Thoracic aorta (tissue), 2 donors: ENCODE measurements at places on chromosomes 5 and 9. TPM values are rescaled to one million over a fixed set of nuclear protein-coding genes. Genes with fewer than 3 reads are reported as not detected.
A peak's percentile ranks its signal among the peaks of the same experiment; 100 is the strongest.

PFN3 gene
- not detected for total RNA-seq

HTR1A gene
- total RNA-seq, result not detected

KIF20A gene
- 1.1 TPM for total RNA-seq

KCNIP1 gene
- not detected for total RNA-seq

BTNL8 gene
- total RNA-seq, result not detected

BARHL1 gene
- total RNA-seq, result not detected

SPAG8 gene
- 5.7 TPM for total RNA-seq

SELENOP gene
- 302 TPM for total RNA-seq

SPATA31A3 gene
- not detected for total RNA-seq

ADAMTS6 gene
- total RNA-seq, result 11.8 TPM

CDC20B gene
- total RNA-seq, result not detected

SLC6A3 gene
- not detected for total RNA-seq

DNA sequence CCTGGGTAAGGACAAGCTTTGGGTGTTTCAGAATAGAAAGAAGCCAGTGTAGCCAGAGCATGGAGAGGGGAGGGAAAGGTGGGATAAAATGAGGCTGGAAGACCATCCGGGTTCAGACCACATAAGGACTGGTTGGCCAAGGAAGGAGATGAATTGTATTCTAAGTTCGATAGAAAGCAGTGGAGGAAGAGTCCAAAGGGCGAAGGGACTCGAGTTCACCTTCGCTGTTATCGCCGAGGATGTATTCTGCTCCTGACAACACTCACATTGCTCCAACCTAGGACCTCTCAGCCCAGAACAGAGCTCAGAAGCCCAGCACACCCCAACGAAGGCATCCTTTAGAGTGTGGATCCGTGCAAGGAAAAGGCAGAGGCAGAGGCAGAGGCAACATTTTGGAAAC, 133.1 kb upstream of the EPB41L4A start:
- H3K27ac ChIP-seq, result no peak overlapping the region
- no peak for DNase-seq
- no peak overlapping the region for H3K4me3 ChIP-seq
- peaks cover 21% of the 10 kb centered on the region for H3K4me1 ChIP-seq

- DNase-seq, result no peak
- H3K4me3 ChIP-seq, result no peak overlapping the region
- no peaks in the 10 kb centered on the region for H3K4me1 ChIP-seq
- H3K27ac ChIP-seq, result no peak overlapping the region
- H3K36me3 ChIP-seq, result no peaks in the 10 kb centered on the region
These were observed 85.2 kb upstream of the TNC start for GRCh38 chr9:115202960-115203751.

DNA sequence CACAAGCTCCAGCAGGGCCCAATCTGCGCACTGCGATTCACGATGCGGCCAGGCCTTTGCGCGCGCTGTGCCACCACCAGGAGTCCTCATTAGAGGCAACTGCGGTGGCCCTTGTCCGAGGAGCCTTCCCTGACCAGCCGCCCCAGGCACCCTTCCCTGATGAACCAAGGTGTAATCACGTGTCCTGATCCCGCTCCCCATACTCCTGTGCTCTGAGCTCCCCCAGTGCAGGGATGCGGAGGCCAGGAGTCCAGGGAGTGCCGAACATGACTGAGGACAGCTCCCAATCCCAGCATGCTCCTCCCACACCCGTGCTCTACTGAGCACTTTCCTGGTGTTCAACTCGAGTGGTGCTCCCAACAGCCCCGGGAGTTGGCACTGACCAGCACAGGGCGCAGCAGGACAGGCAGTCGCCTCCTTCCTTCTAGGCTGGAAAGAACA, 134.8 kb downstream of the ZNF354C start:
- no peak overlapping the region for H3K4me3 ChIP-seq
- H3K4me1 ChIP-seq, result no peaks in the 10 kb centered on the region
- H3K36me3 ChIP-seq, result no peaks in the 10 kb centered on the region

- no peaks in the 10 kb centered on the region for H3K36me3 ChIP-seq
- no peak overlapping the region for H3K4me3 ChIP-seq
- no peaks in the 10 kb centered on the region for H3K4me1 ChIP-seq
These were observed 11.0 kb upstream of the FAM81B start for GRCh38 chr5:95380103-95380628.

- DNase-seq, result no peak
- no peaks in the 10 kb centered on the region for H3K36me3 ChIP-seq
- peaks cover 27% of the 10 kb centered on the region for H3K27me3 ChIP-seq
- no peak overlapping the region for H3K27ac ChIP-seq
- H3K4me1 ChIP-seq, result peaks cover 37% of the 10 kb centered on the region
These were observed 4.2 kb downstream of the ARID3C start for GRCh38 chr9:34624475-34625185.

DNA sequence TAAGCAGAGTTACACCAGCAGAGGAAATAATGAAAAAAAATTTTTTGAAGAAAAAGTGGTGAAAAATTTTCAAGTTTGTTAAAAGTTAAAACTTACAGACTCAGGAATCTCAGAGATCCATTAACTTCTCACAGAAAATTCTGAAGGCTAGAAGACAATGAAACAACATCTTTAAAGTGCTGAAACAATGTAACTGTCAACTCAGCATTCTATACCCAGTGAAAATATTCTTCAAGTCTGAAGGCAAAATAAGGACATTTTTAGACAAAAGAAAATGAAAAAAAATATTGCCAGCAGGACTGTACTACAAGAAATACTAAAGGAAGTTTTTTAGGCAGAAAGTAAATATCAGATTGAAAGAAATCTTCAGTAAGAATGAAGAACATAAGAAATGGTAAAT, 36.7 kb upstream of the RGMB start:
- no peaks in the 10 kb centered on the region for H3K27me3 ChIP-seq
- no peaks in the 10 kb centered on the region for H3K36me3 ChIP-seq

DNA sequence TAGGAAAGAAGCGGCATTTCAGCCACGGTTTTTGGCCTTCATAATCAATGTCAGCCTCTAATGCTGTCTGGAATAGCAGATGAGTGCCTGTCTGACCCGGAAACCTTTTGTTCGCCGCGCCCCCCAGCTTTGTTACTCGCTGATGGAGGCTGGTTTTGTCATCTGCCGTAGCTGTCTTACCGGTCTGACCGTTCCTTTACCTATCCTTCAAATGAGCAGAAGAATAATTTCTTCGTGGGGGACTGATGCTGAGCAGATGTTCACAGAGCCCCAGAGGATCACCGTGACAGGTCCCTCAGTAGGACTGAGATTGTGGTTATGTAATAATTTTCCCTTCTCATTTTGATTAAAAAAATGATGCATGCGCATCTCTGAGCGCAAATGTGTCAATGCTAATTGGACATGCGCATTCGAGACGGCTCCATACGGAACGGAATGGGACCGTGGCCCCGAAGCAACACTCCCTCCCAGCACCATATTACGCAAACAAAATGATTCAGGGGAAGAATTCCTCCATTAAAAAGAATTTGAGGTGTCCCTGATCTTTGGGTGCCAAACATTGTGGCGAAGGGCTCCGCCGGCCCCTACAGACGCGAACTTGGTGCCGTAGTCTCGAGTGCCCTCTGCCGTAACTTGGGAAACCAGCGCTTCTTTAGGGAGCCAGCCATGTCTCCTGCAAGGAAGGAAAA, 27.6 kb downstream of the TLX3 start:
- H3K27ac ChIP-seq, result no peak overlapping the region
- H3K4me3 ChIP-seq, result peak overlapping the region; percentile 62
- no peaks in the 10 kb centered on the region for H3K27me3 ChIP-seq
- DNase-seq, result no peak

GRCh38 chr5:24539613-24540012, 105.2 kb downstream of the CDH10 start:
- no peak for DNase-seq
- H3K4me3 ChIP-seq, result no peak overlapping the region
- no peaks in the 10 kb centered on the region for H3K27me3 ChIP-seq
- no peaks in the 10 kb centered on the region for H3K4me1 ChIP-seq

GRCh38 chr5:69450116-69450515, 35.2 kb downstream of the MARVELD2 start:
- H3K4me3 ChIP-seq, result no peak overlapping the region
- DNase-seq, result no peak
- no peaks in the 10 kb centered on the region for H3K27me3 ChIP-seq
- H3K4me1 ChIP-seq, result no peaks in the 10 kb centered on the region
- H3K36me3 ChIP-seq, result no peaks in the 10 kb centered on the region

DNA sequence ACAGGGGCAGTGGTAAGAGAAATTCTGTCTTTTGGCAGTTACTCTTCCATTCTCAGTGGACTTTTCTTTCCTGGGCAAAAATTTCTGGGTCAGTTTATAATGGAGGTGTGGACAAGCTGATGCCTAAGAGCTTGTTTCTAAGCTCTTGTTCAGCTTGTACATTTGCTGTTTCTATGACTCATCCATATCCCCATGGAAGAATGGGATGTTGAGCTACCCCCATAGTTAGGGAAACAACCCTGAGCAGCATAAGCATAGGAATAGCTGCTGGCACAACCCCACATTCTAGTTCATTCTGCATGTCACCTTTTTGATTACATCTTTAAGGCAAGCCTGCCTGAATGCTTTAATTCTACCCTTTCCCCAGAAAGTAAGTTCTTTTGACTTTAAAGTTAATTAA, 173.3 kb downstream of the PSAT1 start:
- DNase-seq, result no peak
- H3K4me1 ChIP-seq, result no peaks in the 10 kb centered on the region
- H3K36me3 ChIP-seq, result no peaks in the 10 kb centered on the region
- H3K4me3 ChIP-seq, result no peak overlapping the region
- H3K27ac ChIP-seq, result no peak overlapping the region

GRCh38 chr5:130189961-130190360, 285.7 kb downstream of the CHSY3 start:
- H3K27me3 ChIP-seq, result no peaks in the 10 kb centered on the region
- DNase-seq, result no peak
- H3K4me3 ChIP-seq, result no peak overlapping the region
- H3K36me3 ChIP-seq, result no peaks in the 10 kb centered on the region
- H3K4me1 ChIP-seq, result no peaks in the 10 kb centered on the region
- H3K27ac ChIP-seq, result no peak overlapping the region

GRCh38 chr9:35652829-35653209, 2.1 kb upstream of the SIT1 start:
- H3K4me3 ChIP-seq, result no peak overlapping the region
- DNase-seq, result no peak
- peak overlapping the region; percentile 67 for H3K27ac ChIP-seq
- peaks cover 61% of the 10 kb centered on the region for H3K4me1 ChIP-seq

- H3K27me3 ChIP-seq, result no peaks in the 10 kb centered on the region
- no peak overlapping the region for H3K27ac ChIP-seq
- peaks cover 57% of the 10 kb centered on the region for H3K4me1 ChIP-seq
These were observed 9.9 kb downstream of the RBM27 start for GRCh38 chr5:146213210-146213826.

- no peak overlapping the region for H3K27ac ChIP-seq
- no peak for DNase-seq
- H3K4me1 ChIP-seq, result no peaks in the 10 kb centered on the region
- H3K36me3 ChIP-seq, result no peaks in the 10 kb centered on the region
- H3K4me3 ChIP-seq, result no peak overlapping the region
These were observed 65.0 kb downstream of the PPP2R2B start for GRCh38 chr5:146813346-146814157.

- H3K36me3 ChIP-seq, result no peaks in the 10 kb centered on the region
- no peaks in the 10 kb centered on the region for H3K27me3 ChIP-seq
- DNase-seq, result peak; percentile 36
- H3K4me3 ChIP-seq, result peak overlapping the region; percentile 67
These were observed 48.7 kb downstream of the RUSC2 start for GRCh38 chr9:35538361-35539234.

DNA sequence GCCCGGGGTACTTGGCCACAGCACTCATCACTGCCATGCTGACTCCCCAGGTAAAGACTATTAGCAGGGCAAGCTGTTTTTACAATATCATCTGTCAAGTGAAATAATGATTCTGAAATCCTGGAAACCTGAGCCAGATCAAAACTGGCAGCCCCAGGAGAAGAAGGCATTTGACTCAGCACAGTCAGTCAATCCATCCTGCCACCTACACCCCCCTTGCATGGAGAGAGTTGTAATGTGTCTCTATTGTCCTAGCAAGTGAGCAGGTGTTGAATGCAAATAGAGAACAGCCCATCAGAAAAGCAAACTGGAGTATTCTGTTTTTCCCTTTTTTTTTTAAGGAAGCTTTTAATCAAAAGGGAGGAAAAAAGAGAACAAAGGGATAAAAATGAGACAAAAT, 291.2 kb downstream of the BRINP1 start:
- no peak for DNase-seq
- H3K27me3 ChIP-seq, result no peaks in the 10 kb centered on the region
- H3K27ac ChIP-seq, result no peak overlapping the region
- no peaks in the 10 kb centered on the region for H3K4me1 ChIP-seq
- H3K36me3 ChIP-seq, result no peaks in the 10 kb centered on the region
- no peak overlapping the region for H3K4me3 ChIP-seq

DNA sequence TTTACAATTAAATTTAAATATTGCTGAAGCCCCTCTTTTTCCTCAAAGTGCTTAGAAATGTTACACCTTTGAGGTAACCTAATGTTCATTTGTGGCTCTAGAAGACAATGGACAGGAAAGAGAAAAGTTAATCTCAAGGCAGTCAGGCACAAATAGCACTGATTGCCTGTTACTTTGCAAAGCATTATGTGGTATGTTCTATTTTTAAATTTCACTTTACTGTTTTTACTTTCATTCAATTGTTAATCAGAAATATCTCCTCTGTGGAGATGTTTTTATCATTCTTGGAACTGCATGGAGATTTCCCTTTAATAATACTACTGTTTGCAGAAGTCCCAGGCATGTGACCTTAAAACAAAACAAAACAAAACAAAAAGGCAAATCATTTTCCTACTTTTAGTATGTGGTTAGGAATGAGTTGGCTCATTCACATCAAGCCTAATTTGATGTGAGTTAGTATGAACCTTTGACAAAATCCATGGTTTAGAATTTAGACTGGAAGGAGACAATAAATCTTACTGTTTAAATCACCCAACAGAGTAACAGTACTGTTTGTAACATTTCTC, 67.5 kb downstream of the CWC27 start:
- DNase-seq, result no peak
- peaks cover 8% of the 10 kb centered on the region for H3K36me3 ChIP-seq
- H3K27ac ChIP-seq, result no peak overlapping the region
- peaks cover 8% of the 10 kb centered on the region for H3K4me1 ChIP-seq
- H3K27me3 ChIP-seq, result no peaks in the 10 kb centered on the region

- H3K27ac ChIP-seq, result no peak overlapping the region
- H3K36me3 ChIP-seq, result no peaks in the 10 kb centered on the region
- no peak for DNase-seq
- H3K27me3 ChIP-seq, result no peaks in the 10 kb centered on the region
- H3K4me1 ChIP-seq, result peaks cover 15% of the 10 kb centered on the region
- H3K4me3 ChIP-seq, result no peak overlapping the region
These were observed 874.3 kb upstream of the DMAC1 start for GRCh38 chr9:8673830-8674229.

- H3K36me3 ChIP-seq, result no peaks in the 10 kb centered on the region
- DNase-seq, result no peak
- H3K4me3 ChIP-seq, result no peak overlapping the region
- H3K27me3 ChIP-seq, result no peaks in the 10 kb centered on the region
These were observed 437.9 kb downstream of the RAB3C start for GRCh38 chr5:59020611-59021285.

GRCh38 chr5:54477941-54478478, 22.5 kb downstream of the HSPB3 start:
- no peaks in the 10 kb centered on the region for H3K27me3 ChIP-seq
- no peak for DNase-seq
- no peaks in the 10 kb centered on the region for H3K36me3 ChIP-seq
- H3K27ac ChIP-seq, result no peak overlapping the region
- no peaks in the 10 kb centered on the region for H3K4me1 ChIP-seq
